ENCODE measurements at places on chromosomes 6 and 20.

GRCh38 chr6:89290401-89291155 lies 24.5 kb downstream of the GABRR2 start:
- DNase-seq, result no peak

DNA sequence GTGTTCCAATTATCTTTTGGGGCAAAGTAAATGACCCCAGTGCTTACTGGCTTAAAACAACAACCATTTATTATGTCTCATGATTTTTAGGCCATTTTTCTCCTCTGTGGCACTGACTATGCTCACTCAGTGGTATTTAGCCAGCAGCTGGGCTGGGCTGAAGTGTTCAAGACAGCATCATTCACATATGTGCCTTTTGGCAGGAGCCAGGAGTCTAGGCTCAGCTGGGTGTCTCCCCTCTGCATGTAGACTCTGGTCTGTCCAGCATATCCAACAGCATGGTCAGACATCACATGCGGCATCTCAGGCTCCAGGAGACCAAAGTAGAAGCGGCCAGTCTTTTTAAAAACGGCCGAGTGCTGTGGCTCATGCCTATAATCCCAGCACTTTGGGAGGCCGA lies 120.3 kb upstream of the TOP1 start:
- no peak for DNase-seq

- peak; percentile 41 for DNase-seq
Measured at GRCh38 chr6:38871741-38872568, 156.8 kb downstream of the DNAH8 start.

GRCh38 chr6:155974811-155975323 lies 519.2 kb upstream of the NOX3 start:
- DNase-seq, result no peak

GRCh38 chr6:106517706-106518105 lies 111.6 kb downstream of the RTN4IP1 start:
- DNase-seq, result no peak

GRCh38 chr6:112481211-112481610 lies 134.1 kb downstream of the RFPL4B start:
- no peak for DNase-seq

DNA sequence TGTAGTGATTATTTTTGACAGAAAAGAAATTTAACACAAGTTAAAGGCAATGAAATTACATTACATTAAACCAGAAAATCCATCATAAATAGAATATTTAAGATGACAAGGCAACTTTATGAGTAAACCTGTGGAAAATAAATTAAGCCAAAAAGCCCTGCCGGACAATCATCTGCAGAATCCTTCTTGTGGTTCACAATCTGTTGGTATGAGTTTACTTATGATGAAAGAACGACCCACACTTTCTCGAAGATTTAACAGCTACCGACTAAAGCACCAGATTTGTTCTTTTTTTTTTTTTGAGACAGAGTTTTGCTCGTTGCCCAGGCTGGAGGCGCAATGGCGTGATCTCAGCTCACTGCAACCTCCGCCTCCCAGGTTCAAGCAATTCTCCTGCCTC lies 21.4 kb downstream of the HDAC2 start:
- no peak for DNase-seq

- DNase-seq, result no peak
Measured at GRCh38 chr20:61316346-61316745, 64.3 kb downstream of the CDH4 start.

- no peak for DNase-seq
Measured at GRCh38 chr6:118507636-118508035, 40.5 kb upstream of the PLN start.

- no peak for DNase-seq
Measured at GRCh38 chr6:11772109-11772825, 6.3 kb downstream of the ADTRP start.

GRCh38 chr6:153044295-153044694 lies 41.8 kb upstream of the MTRF1L start:
- no peak for DNase-seq

GRCh38 chr6:83183082-83183828 lies 9.8 kb downstream of the PGM3 start:
- DNase-seq, result no peak

- DNase-seq, result no peak
Measured at GRCh38 chr6:30761791-30762429, 17.6 kb upstream of the IER3 start.

DNA sequence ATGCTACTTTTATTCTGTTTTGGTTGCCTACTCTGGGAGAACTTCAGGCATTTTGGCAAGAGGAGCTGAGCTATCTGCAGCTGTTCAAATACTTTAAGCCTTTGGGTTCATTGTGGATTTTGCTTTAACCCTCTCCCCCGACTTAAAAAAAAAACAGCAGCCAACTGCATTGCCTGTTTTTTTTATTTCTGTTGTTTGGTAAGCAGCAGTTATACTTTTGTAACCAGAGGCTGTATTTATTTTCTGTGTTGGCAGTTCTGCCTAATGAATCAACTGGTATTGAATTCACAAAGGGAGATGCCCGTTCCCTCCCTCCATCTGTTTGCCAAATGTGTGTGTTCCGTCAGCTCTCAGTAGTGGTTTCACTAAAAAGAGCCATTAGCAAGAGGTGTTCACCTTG lies 484.0 kb downstream of the UTRN start:
- no peak for DNase-seq

- DNase-seq, result no peak
Measured at GRCh38 chr6:51094271-51094670, 275.6 kb downstream of the TFAP2B start.

- DNase-seq, result no peak
Measured at GRCh38 chr6:8174571-8174970, 72.2 kb upstream of the EEF1E1 start.

DNA sequence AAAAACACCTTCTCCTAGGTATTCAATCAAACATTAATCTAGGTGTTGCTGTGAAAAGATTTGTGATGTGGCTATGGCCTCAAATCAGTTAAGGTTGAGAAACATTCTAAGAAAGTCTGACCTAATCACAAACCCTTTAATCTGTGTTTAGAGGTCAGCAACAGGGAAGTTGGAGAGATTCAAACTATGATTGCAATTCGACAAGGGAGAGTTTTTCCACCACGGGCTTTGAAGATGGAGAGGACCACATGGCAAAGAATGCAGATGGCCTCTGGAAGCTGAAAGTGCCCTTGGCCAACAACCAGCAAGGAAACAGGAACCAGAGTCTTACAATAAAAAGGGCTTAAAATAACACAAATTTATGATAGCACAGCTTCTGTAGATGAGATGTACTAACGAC lies 29.6 kb upstream of the LGSN start:
- no peak for DNase-seq

DNA sequence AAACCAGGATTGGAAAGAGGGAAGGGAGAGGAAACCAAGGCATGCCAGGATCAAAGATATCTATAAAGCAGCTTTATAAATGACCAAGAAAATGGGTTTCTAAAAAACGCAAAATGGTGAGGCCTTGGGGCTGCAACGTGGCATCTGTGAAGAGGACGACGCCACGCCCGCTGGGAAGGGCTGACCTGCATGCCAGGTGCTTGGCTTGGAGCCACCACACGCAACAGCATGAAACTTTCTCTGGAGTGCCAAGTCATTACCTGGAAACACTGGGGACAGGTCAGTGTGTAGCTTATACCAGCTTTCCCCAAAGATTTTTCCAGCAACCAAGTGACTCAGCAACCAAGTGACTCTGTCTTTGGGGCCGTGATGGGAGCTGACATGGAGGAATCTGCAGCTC lies 82.5 kb downstream of the POPDC3 start:
- DNase-seq, result no peak

GRCh38 chr20:51750037-51750769 lies 18.0 kb downstream of the ATP9A start:
- DNase-seq, result peak; percentile 14

DNA sequence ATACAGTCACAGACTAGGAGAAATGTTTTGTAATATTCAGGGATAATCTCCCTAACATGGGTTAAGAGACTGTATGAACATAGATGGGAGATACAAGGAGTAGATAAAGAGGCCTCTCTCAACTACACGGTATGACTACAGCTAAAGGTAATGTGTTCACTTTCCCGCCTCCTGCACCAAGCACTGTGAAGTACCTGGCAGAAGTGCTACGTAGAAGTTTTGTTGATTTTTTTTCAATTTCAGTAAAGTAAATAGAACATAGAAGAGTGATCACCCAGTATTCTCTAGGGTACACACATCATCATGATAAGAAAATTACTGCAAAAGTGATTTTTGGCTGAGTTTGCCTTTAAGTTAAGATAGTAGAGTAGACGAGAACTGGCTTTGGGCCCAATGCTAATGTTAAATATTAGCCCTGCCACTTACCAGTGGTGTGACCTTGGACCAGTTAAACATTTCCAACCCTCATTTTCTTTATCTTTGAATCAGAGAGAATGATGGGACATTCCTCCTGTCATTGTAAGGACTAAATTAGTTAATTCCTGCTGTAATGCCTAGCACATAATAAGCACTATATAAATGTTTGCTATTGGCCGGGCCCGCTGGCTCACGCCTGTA lies 183.6 kb downstream of the COL9A1 start:
- DNase-seq, result no peak

- DNase-seq, result no peak
Measured at GRCh38 chr6:34412643-34413214, 13.1 kb downstream of the RPS10 start.

DNA sequence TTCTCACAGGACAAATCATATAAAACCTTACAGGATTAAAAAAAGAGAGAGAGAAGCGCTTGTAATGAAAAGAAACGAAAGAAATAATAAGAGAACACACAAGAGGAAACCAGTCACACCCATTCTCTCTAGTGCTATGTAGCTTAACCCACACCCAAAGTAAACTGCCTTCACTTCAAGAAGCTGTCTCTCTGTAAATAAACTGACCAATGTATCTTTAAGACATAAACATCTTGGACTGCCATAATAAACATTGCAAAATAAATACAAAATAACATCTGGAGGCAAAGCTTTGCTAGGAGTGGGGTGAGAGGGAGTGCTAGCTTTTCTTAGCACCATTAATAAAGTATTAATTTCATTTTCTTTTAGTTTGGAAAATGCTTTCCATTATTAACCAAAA lies 61.6 kb upstream of the RNF146 start:
- no peak for DNase-seq

DNA sequence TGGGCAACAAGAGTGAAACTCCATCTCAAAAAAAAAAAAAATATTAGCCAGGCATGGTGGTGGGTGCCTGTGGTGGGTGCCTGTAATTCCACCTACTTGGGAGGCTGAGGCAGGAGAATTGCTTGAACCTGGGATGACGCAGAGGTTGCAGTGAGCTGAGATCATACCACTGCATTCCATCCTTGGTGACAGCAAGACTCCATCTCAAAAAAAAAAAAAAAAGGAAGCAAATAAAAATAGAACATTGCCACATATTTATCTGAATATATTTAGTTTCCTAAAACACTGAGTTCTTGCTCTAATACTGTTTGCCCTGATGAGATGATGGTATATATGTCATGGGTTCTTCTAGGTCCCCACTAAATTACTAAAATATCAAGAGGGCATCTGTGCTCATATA lies 28.4 kb downstream of the CASP8AP2 start:
- no peak for DNase-seq

DNA sequence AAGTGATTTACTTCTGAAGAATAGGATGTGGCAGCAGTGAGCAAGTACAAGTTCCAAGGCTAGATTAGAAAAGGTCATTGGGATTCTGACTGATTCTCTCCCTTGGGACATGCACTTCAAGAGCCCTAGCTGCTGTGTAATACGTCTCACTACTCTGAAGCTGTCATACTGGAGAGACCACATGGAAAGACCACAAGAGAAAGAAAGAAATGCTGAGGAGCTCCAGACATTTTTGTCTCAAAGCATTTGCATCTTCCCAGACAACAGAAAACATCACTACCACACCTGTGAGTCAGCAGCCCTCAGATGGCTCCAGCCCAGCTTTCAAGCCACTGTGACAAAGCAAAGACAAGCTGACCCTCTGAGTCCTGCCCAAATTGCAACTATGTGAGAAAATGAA lies 20.7 kb downstream of the TENT5A start:
- DNase-seq, result no peak

DNA sequence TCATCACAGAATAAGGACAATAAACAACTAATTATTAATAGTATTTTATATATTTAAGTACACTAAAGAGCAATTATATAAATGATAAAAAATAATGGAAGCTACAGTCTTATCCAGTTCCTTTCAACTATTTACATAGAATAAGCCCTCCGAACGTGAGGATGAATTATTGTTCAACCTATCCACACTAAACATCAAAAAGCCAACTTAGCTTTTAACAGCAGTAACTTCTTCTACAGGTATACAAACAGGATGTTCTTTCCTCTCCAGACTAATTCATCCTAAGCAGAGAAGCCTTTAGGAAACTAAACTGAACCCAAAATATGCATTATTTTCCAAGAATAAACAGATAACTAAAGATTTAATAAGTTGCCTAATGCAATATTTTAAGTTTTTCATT lies 2.3 kb downstream of the FKBP5 start:
- no peak for DNase-seq

GRCh38 chr20:22939181-22939580 lies 95.9 kb upstream of the SSTR4 start:
- DNase-seq, result no peak

- DNase-seq, result no peak
Measured at GRCh38 chr6:110529355-110529754, 52.9 kb upstream of the SLC22A16 start.

- DNase-seq, result no peak
Measured at GRCh38 chr6:56024931-56025330, 149.5 kb upstream of the BMP5 start.

- no peak for DNase-seq
Measured at GRCh38 chr20:39853636-39854035, 835.4 kb downstream of the MAFB start.

DNA sequence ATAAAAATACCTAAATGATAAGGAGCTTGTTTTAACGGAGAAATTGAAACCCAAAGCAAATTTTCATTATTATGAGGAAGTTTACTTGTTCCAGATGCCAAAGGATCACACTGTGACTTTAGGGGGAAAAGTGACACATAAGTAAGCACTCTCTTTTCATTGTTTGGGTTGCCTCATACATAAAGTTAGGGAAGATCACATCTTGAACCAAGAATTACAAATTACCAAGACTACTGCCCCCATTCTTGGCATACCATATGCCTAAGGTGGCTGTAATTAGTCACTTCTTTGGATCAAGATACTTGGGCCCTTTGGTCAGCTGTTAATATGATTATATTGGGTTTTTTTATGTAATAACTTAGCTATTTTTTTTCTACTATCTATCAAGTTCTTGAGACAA lies 269.0 kb downstream of the COL12A1 start:
- no peak for DNase-seq

DNA sequence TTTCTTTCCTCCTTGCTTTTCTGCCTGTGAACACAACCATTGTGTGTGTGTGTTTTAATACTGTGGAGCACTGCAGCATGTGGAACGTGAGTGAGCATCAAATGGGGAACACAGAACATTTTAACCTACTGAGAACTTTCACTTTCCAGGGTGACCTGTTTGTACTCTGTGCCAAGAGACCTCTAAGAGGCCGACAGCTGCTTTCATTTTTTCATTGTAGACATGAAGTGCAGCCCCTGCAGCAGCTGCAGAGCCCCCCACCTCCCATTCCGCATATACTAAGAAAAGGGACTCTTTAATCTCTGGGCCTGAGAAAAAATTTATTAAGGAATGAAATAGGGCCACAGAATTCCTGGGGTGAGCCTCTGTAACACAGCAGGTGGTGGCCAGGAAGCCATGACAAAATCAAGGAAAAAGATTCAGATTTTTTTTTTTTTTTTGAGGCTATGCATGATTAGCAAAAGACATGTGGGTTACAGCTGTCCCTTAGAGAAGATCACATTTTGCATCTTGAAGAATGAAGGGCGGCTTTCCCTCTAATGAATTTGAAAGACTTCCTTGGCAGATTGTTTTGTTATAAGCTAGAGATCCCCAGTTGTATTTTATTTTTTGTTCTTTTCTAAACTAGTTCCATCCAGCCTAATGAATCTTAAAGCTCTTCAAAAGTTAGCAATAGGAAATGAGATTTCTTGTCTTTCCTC lies 503.4 kb downstream of the CD109 start:
- DNase-seq, result no peak
